Fibroblast of skin of back (primary cell): ENCODE measurements at places on chromosomes 16 and 17.

GRCh38 chr17:70158591-70158990 is 10.7 kb upstream of the KCNJ2 start:
- no peak for DNase-seq

GRCh38 chr16:87339086-87339723 is 22.0 kb upstream of the C16orf95 start:
- no peak for DNase-seq

DNA sequence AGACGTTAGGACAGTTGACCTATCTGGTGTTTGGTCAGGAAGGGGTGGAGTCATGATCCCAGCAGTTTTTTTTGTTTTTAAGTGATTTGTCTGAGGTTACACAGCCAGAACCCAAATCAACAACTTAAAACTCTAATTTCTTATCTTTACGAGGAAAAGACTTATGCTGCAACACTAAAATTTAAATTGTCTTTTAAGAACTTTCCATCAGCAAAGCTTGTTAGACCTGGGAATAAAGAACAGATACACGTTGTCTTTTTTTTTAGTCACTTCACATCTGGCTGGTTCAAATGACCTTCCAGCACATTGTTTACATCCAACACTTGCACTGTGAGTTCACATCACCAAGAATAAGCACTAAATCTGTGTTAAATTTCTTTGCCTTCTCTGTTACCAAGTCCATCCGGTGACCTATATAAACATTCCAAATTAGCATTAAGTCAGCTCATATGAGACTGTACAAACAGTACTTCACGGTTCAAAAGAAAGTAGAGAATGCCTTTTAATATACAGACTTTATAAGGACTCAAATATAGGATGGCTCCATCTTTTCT is 115.0 kb downstream of the HS3ST2 start:
- no peak for DNase-seq

GRCh38 chr16:17386229-17386628 is 84.5 kb downstream of the XYLT1 start:
- no peak for DNase-seq

- peak; percentile 76 for DNase-seq
Observed at GRCh38 chr16:87681981-87682570, 79.8 kb downstream of the JPH3 start.

- peak; percentile 77 for DNase-seq
Observed at GRCh38 chr16:30786936-30787612, at the start of gene ZNF629. ZNF629 (minus strand) TSS chr16:30787205; CDS start chr16:30784482, 2,723 bp downstream.

GRCh38 chr17:74637926-74638325 is 14.4 kb upstream of the CD300E start:
- DNase-seq: no peak

GRCh38 chr16:87253536-87253935 is 63.7 kb downstream of the C16orf95 start:
- no peak for DNase-seq
